Pulmonary artery endothelial cell (primary cell): ENCODE measurements at places on chromosomes 1 and 21. TPM values are rescaled to one million over a fixed set of nuclear protein-coding genes. Genes with fewer than 3 reads are reported as not detected.

TMEM61 gene
- total RNA-seq, result not detected in 2 replicates

CNIH3 gene
- total RNA-seq, result 1.3 and 2.0 TPM in 2 replicates

GBP7 gene
- total RNA-seq, result not detected in 2 replicates

KRTAP12-2 gene
- not detected in 2 replicates for total RNA-seq

GPR25 gene
- not detected in 2 replicates for total RNA-seq

SLC25A33 gene
- total RNA-seq, result 6.8 and 8.0 TPM in 2 replicates

TMPRSS3 gene
- total RNA-seq, result not detected in 2 replicates

GPR61 gene
- total RNA-seq, result 0.14 and 0.46 TPM in 2 replicates

TDRD5 gene
- not detected in 2 replicates for total RNA-seq

PTGS2 gene
- 4.9 and 10.0 TPM in 2 replicates for total RNA-seq

PAQR7 gene
- 5.7 and 7.1 TPM in 2 replicates for total RNA-seq

GRCh38 chr1:21565285-21565684 lies 56.1 kb downstream of the ALPL start:
- no peak for DNase-seq

DNA sequence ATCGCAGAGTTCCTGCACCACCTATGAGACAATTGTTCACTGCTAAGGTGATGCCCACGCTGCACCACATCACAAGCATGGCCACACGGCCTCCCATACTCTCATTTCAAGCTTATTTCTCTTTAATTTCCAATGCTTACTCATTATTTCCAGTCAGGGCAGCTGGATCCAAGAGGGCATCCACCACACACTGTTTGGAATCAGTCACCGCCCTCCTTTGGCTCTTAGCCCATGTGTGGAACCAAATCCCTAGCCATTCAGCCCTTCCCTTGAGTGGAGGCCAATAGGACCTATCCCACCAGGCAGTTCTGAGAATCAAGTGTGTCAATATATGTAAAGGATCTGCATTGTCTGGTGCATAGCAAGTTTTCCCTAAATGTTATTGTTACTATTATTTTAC lies 26.3 kb upstream of the PALMD start:
- no peak for DNase-seq

- DNase-seq, result no peak
These were observed 8.9 kb downstream of the CR2 start for GRCh38 chr1:207463021-207463420.

DNA sequence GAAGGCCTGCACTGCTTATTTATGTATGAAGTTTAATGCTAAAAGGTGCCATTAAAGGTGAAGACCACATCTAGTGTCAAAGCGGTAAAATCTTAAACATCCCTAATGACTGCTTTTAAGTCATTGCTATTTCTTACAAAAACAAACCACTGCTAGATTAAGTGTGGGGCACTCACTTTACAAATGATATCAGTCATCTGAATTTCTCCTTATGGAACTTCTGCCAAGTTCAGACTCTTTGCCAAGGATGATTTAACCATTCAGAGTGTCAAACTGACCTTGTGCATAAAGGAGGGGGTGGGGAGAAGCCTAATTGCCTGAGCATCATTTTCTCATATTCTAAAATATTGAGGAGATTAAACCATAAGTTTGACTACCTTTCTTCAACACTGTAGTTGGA lies 271.5 kb downstream of the TGFB2 start:
- no peak for DNase-seq

GRCh38 chr21:23876925-23877558 lies 1730.2 kb downstream of the MRPL39 start:
- no peak for DNase-seq

DNA sequence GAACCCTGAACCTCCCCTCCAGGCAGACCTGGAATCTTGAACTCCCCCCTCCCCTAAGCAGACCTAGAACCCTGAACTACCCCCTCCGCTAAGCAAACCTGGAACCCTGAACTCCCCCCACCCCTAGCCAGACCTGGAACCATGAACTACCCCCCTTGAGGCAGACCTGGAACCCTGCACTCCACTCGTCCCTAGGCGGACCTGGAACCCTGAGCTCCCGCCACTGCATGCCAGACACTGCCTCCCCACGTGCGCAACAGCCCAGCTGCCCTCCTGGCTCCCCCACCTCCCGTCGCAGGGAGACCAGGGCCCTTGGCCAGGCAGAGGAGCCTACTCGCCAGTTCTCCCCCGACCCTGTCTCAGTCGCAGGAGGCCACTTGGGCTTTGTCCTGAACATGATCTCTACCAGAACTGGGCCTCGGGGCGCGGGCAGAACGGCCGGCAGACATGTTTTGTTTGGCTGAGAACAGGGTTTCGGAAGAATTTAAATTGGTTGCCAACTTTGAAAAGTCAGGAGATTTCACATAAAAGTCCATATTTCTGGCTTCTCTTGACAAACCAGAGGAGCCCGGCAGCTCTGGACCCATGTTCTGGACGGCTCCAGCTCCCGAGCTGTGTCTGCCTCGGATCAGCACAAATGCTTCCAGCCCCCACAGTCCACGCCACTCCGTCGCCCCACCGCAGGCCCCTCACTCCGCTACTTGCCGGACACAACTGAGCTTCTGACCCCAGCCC lies 9.2 kb upstream of the PLEKHG5 start:
- no peak for DNase-seq

DNA sequence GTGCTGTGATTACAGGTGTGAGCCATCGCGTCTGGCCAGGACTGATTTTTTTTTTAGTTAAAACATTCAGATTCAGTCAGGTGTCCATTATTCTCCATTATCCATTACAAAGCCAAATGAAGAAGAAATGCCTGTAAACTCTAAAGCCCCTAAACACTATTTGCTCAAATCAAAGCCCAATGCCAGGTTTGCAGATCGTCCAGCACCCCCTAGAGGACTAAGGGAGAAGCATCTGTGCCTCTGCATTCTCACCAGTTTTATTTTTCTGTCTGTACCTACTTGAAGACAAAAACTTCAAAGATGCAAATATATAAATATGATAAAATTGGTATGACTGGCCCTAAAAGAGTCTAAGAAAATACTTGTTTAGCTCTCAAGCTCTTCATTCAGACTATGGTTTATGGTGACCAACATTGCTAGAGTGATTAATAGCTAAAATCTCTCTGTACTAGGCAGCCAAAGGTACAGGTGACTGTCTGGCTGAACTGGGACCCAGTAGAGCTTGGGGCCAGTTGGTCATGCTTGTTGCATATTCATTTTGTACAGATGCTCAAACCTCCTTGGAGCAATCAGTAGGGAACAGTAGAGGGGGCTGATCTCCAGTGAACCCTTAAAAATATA lies 138.4 kb downstream of the SYT2 start:
- DNase-seq, result no peak

DNA sequence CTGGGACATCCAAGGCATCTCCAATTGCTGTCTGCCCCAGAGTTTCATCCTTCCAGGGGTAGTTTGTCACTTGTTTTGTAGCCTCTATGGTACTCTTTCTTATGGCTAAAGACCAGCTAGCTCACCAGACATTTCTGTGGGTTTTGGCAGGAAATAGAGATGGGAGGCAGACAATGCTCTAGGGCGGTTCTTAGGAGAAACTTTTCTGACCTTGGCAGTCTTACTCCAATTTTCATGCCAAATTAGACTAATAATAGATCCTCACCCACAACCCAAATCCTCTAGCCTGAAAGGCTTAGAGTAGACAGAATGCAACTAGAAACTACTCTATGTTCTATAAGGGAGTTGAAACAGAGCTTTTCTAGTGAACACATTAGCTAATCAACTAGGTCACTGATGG lies 69.8 kb downstream of the LRIG2 start:
- peak; percentile 11 for DNase-seq

- DNase-seq, result no peak
These were observed 231 bp upstream of the RPS6KA1 start for GRCh38 chr1:26529405-26529654.

GRCh38 chr1:4075436-4076225 lies 175.6 kb upstream of the C1orf174 start:
- DNase-seq, result no peak

DNA sequence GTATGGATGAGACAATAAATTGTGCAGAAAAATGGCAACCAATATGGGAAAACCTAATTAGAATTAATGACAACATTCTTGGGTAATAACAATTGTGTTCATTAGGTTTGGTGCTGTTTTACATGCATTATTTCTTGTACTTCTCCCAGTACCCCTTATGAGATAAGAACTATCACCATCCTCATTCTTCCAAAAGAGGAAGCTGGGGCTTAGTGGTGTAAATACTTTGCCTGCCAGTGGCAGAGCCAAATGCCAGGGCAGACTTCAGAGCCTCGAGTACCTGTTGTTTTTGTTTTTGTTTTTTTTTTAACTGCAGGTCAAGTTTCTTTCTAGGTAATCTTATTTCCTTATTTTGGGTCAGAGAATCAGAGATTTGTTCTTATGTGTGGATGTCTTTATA lies 206.4 kb downstream of the RHOU start:
- DNase-seq, result no peak

DNA sequence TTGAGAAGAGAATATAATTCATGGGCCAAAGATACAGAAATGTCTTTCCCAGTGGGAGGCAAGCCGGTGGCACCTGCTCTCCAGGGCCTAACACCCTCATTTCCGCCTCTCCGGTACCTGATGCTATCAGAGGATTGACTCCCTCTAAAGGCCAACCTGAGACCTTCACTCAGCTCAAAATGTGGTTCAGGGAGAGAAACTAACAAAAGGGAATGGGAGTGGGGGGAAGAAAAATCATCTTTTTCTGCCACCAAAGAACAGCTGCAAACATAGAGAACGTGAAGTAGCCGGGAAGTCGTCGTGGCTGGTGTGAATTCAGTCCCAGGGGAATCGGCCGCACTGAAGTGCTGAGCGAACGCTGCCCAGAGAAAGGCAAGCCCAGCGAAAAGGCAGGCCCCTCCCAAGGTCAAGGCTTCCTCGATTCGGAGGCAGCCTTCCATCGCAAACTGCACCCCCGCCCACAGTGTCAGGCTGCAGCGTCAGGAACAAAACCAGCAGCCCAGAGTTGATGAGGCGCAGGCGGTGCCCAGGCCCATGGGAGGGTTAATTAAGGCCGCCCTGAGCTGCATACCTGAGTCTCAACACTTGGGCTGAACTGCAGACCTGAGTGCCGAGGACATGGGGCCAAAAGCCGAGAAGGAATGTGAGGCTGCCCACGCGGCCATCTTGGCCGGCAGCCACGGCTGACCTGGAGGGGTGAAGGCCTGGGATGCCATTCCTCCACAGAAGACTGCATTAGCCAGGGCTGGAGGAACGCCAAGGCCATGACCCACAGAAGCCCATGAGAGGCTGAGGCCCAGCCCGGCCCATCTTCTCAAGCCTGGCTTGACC lies 160.2 kb downstream of the PSMG1 start:
- no peak for DNase-seq

- DNase-seq, result no peak
These were observed 66.7 kb upstream of the F3 start for GRCh38 chr1:94608142-94608851.

DNA sequence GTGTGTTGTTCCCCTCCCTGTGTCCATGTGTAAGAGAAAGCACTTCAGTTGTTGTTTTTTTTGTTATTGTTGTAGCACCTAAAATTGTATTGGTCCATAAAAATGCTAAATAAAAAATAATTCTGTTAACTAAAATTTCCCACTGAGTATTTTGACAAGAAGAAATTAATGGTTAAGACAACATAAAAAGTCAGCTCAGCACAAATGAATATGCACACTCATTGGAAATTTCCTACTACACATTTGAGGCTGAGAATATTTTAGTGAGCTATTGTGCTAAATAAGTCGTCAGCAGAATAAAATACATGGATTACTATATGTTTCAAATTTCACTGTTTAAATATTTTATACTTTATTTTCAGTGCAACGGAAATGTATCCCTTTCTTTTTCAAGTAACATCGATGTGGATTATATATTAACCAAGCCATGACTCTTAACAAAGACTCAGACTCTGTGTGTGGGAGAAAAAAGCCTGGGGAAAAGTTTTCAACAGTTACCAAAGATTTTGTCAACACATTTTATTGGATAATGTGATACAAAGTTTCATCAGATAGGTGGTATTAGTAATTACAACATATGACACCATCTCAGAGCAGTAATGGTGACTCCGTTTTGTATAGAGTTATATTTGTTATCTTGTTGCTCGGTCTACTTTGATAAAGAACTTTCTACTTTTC lies 63.4 kb downstream of the LYPLAL1 start:
- DNase-seq, result no peak

- DNase-seq, result no peak
These were observed 12.4 kb downstream of the NEXN start for GRCh38 chr1:77900687-77901293.

DNA sequence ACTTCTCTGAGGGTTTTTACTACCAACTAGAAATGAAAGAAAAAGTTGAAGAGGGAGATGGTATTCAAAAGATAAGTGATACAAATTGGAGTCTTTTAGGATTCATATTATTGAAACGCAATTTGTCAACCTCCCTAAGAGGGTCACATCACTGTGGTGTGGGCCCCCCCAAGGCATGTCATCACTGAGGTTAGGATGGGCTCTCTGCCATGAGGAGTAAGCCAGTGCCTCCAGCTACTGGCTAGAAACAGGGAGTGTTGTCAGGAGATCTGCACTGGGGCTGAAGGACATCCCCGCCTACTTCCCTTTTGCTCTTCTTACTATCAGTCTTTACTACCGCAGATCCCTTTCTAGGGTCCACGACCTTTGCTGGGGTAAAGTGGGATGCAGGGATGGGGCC lies 25.9 kb downstream of the ITSN1 start:
- DNase-seq, result no peak
